ENCODE measurements at places on chromosomes 7 and 10.

- DNase-seq: peak; percentile 26
Measured at GRCh38 chr7:131110297-131111080, 217.2 kb upstream of the MKLN1 start.

GRCh38 chr7:27966219-27966780, 214.3 kb downstream of the JAZF1 start:
- DNase-seq: no peak

DNA sequence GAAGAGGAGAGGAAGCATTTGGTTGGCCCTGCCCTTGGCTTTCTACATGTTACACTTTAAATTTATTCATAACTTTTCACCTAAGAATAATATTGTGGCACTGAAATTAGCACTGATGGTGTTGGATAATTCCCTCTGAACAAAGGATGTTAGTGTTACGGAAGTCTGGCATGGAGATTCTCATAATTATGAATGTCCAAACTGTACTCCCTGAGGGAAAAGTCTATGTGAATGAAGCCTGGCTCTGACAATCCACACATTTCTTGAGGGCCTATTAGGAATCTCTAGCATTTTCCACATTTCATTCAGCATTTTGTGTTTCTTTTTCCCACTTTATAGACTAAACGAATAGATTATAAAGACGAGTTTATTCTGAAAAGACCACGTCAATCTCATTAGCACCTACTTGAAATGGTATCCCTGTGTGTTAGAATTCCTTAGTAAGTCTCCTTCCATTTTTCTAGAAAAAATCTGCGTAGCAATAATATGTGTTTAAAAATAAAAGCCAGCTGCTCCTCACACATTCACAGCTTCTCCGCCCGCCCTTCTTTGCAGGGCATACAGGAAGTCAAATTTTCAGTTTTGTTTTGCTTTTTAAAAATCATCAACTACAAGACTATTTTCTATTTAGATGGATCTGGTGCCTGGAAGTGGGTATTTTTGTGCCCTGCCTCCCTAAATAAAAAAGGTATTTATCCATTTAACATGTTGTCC, 131.8 kb upstream of the PALS2 start:
- DNase-seq: no peak

DNA sequence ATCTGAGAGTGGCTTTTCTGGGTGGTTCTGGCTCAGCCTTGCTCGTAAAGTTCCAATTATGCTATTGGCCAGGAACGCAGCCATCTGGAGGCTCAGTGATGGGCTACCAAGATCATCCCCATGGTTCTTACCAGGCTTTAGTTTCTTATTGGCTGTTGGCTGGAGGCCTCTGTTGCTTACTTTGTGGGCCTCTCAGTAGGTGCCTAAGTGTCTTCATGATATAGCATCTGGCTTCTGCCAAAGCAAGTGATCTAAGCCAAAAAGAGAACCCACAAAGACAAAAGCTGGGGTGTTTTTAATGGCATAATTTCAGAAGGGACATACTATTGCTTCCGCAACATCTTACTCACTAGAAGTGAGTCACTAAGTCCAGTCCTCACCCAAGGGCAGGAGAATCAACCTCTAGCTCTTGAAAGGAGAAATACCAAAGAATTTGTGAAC, 132.0 kb upstream of the MDFIC start:
- DNase-seq: peak; percentile 82

DNA sequence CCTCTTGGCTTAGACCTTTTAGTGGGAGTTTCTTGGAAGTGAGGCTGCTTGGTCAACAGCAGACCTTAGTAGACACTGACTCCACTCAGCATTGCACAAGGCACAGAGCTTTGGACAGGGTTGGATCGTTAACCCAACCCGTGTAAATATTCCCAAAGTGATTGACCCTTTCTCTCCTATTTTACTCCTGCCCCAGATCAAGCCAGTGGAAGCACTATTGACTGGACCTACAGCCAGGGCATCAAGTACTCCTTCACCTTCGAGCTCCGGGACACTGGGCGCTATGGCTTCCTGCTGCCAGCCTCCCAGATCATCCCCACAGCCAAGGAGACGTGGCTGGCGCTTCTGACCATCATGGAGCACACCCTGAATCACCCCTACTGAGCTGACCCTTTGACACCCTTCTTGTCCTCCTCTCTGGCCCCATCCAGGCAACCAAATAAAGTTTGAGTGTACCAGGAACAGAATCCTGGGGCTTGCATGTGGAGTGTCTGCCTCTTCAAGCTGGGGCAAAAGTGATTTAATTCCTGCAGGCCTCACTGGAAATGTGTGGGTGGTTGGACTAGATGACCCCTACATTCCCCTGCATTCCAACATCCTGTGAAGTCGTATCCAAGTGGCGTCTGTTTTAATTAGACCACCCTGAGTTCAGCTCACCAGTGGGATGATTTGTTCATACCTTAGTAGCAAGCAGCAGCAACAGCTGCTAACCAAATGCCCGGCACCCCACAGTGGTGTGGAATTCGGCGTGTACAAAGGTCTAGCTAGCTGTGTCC, 7.5 kb downstream of the CPA1 start:
- DNase-seq: no peak

DNA sequence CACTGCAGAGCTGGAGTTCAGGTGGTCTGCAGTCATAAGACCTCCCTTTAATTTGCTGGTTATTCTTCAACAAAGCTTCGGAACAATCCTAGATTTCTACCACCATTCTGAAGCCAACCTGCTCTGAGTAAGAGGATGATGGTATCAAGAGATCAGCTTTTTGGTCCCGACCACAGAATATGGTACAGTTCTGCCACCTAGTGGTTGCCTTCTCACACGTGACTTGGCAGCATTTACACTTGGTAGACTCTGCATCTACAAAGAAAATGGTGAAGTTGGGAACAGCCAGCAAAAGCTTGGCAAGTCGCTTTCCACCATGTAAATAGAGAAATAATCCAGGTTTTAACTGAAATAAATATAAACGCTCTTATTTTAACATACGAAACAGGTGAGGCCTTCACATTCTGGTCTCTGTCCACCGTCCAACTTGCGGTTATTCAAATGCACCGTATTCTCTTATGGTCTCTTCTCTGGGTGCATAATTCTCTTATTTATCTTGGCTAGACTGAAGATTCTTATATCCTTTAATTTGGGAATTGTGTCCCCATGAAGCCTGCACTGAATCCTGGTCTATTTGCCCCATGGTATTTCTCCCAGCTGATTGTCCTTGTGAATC, 173.9 kb upstream of the GRM3 start:
- DNase-seq: peak; percentile 59

DNA sequence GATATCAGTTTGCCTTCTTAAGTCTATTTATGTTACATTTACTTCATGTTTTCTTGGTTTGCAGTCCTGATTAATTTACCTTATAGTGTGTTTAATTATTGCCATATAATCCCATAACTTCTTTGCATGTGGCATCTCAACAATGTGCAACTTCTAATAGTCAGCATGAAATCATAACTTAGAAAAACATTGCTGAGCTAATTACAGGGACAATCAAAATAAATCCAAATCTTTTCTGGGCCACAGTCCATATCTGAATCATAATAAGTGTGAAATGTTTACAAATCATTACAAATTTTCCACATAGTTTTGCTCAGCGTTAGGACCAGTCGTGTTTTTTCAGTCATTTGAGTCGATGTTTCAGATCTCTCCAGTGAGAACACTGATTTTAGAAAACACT, 29.1 kb upstream of the CABCOCO1 start:
- DNase-seq: peak; percentile 14

- no peak for DNase-seq
Measured at GRCh38 chr7:89796481-89796880, 357.8 kb upstream of the STEAP1 start.

DNA sequence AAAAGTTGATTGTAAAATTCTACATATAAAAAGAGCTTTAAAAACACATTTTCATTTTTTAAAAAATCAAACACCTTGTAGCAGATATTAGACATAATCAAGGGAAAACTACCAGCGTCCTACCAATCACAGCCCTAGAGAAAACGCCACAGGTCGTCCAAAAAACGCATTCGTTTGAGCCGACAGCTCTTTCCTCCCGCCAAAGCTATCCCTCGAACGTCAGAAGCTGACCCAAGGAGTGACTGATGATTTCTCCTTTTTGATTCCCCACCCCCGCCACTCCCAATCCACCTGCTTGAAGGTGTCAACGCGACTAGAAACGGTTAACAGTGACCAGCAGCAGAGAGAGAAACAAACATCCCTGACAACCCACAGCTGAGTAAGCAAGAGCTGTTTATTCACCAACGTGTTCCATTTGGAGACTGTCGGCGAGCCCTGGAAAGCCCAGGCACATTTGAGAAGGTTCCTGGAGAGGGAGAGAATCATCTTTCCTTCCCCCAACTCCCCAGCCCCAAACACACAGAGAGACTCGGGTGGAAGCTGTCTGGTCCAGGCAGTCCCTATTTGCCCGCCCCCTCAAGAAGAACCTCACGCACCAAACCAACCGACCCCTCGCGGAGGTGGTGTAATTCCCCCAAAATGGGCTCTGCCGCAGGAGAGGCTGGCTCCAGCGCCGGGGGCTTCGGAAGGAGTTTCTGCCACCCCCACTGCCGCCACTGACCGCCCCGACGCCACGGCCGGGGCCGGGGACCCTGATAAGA, 622 bp downstream of the CPEB3 start:
- peak; percentile 54 for DNase-seq

DNA sequence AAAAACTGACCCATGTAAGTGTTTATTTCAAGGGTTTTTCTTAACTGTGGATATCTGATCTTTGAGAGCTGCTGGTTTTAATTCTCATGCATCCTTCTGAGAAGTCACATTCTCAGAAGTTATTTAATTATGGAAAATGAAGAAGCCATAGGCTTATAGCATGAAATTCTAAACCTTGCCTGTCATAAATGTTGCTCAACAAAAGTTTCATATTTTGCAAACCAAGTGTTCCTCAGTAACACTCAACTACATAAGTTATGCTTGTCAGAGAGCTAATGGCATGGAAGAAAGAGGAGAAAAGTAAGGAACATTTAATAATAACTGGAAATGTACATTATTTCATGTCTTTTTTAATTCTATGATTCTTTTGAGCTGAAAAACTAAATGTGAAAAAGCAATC, 78.6 kb upstream of the MPP7 start:
- no peak for DNase-seq

DNA sequence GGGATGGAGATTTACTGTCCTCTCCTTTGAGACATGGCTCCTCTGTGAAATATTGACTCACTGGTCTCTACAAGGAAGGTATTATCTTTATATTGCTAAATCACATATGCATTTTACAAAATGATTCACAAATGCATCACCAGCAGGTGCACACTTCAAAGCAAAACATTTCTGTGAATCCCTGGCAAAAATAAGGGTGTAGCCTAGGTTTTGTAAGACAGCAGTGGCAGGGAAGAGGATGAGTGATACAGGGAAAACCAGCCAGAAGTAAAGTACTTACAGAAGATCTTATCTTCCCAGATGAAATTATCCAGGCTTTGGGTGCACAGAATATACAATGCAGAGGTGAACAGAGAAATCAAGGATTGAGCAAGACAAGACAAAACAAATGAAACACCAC, 1094.6 kb downstream of the GATA3 start:
- peak; percentile 66 for DNase-seq

DNA sequence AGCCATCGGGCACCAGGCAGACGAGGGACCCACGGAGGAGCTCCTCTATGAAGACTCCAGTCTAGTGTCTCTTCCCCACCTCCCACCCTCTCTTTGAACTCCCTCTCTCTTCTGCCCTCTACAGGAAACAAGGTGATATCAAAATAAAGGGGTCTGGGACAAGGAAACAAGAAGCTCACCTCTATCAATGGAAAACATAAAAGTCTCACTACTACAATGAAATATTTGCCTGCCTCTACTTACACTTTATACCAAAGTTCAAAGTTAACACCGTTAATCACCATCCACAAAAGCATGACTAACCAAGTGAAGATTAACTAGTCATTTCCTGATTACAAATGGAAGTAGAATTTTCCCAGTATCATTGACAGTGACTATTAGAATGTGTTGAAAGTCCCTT, 82.2 kb downstream of the PARD3 start:
- peak; percentile 77 for DNase-seq

- DNase-seq: no peak
Measured at GRCh38 chr10:68792115-68792514, 35.2 kb upstream of the STOX1 start.

GRCh38 chr10:112735041-112735695, 214.9 kb upstream of the TCF7L2 start:
- no peak for DNase-seq

DNA sequence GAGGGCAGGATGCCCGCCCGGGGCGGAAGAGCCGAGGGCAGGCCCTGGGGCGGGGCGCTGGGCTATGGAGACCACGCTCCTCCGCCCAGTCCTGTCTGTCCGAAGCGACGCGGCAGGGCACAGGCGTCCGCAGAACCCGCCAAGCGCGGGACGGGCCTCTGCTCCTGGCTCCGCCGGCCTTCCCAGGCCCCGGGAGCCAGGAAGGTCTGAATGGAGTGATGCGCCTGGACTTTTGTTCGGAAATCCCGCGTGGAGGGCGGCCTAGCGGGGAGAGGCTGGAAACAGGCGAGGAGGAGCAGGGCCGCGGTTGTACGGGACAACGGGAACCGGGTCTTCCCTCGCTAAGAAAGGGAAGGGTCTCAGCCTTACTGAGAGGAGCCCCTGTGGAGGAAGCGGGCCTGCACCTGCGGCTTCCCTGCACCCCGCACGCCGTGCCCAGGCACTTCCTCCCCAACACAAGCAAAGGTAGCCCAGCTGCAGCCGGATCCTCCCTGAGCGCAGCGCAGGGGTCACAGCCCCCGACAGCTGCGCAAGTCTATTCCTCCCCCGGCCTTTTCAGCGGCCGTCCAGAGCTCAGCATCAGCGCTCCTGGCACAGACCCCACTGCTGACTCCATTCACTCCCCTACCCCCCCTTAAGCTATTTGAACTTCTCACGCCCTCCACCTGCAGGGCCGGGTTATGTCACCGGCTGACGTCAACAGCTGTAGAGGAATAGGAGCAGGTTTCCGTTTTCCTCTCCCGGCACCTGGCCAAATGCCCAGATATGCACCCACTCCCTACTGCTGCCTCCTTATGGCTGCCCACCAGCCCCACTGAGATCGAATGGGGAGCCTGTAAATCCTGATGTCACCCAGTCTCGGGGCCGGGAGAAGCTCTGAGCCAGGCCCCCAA, 143.2 kb upstream of the RET start:
- DNase-seq: no peak

DNA sequence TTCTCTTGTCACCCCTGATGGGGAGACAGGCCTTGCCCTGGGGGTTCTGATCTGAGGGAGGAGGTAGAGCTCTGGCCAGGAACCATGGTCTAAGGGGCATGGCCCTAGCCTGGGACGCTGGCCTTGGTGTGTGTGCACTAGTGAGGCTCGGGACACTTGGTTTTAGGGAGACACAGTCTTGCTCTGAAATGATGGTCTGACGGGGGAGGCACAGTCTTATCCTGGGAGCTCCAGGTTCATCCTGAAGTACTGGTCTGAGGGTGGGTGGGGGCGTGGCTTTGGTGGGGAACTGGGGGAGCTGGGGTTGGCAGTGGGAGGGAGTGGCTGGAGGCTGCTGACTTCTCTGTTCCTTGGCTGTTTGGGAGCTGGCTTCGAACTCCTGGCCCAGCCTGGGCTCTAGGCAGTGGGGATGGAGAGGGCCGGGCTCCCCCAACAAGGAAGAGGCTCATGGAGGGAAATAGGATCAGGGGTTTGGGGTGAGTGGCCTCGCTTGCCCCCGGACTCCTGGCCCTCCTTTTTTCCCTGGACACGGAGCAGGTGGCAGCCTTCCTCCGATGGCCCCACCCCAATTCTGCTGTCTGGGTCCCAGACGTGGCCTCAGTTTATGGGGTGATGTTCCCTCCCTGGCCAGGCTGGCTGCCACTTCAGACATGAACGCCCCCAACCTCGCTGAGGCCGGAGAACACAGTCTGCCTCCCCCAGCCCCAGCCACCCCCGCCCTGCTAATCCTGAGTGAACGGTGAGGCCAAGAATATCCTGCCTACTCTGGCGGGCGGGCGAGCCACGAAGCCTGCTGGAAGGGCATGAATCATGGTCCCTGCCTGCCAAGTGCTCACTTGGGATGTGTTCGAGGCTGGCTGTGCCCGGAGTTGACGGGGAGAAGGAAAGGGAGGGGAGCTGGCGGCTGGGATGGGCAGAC, 43.5 kb downstream of the TMEM270 start:
- DNase-seq: no peak
